Right renal cortex interstitium (tissue), 3 donors: ENCODE measurements at places on chromosomes 2 and 18. TPM values are rescaled to one million over a fixed set of nuclear protein-coding genes. Genes with fewer than 3 reads are reported as not detected.

Gene NBEAL1
- polyA plus RNA-seq, result 14.1 TPM

Gene IL1RN
- 3.7 TPM for polyA plus RNA-seq

Gene EN1
- not detected for polyA plus RNA-seq

Gene MERTK
- 21.9 TPM for polyA plus RNA-seq

Gene SLC38A11
- 9.6 TPM for polyA plus RNA-seq

Gene HSPE1
- 312 TPM for polyA plus RNA-seq

Gene OR6B3
- not detected for polyA plus RNA-seq

Gene SLC4A3
- 7.1 TPM for polyA plus RNA-seq

Gene MYL1
- not detected for polyA plus RNA-seq

Gene ANKRD36C
- polyA plus RNA-seq, result 12.4 TPM

Gene RFX8
- polyA plus RNA-seq, result 0.69 TPM

Gene DRC1
- 3.9 TPM for polyA plus RNA-seq

DNA sequence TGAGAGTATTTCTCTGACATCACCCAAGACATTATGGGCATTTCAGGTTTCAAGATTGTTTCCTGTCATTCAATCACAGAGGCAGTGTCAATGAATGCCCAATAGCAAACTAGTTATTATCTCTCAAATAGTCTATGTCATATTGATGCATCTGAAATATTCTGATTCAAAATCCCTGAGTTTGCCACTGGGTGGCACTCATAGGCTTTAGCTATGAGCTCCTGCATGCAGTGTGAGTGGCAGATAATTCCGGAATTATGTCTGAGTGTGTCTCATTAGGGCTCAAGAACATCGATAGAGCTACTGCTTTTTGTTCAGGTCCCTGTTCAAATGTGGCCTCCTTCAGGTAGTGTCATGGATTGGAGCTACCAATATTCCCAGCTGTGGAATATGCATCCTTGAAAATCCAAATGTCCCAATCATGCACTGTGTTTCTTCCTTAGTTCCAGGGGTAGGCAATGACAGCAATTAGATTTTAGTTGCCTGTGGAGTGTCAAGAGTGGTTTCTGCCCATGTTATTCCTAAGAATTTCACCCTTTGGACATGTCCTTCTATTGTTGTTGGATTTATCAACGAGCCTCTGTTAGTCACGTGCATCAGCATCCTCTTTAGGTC lies 7.8 kb upstream of the OR6B3 start:
- DNase-seq, result peak; percentile 35

- no peak for DNase-seq
Measured at GRCh38 chr2:128300151-128301020, 18.3 kb downstream of the HS6ST1 start.

- no peak for DNase-seq
Measured at GRCh38 chr2:109345091-109345490, 216.1 kb downstream of the SH3RF3 start.

DNA sequence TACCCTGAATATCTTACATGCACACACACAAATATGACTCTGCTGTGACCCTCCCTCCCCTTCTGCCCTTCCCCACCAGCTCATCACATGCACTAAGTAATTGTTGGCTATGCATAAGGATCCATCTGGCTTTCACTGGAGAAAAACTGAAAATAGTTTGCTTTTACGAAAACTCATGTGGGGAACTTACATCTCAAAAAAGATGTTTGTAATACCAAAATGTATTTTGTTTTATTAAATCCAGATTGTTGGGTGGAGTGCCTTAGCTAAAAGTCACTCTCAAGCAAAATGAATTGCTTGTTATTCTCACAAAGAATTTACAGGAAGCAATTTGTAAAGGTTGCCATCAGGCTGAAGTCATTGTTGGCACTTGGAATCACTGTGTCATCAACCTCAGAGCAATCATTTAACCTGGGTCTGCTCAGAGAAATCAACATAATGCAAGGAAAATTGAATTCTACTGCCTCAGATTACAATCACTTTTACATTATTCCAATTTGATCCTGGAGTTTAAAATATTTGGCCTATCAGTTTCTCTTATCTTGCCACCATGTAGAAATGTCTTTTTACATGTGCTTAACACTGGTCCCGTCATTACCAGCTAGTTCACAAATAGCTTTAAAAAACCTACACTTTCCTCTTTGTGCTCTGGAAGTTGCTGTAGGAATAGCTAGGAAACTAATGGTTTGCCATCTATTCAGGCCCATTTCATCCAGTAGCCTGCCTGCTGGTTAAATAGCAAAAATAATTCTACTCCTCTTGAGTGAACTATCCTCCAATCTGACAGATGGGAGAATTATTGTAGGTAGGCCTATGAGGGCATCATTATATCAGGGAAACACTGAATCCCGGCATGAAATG lies 90.3 kb upstream of the TMEM17 start:
- DNase-seq, result no peak

- DNase-seq, result no peak
Measured at GRCh38 chr2:176967911-176968450, 244.6 kb upstream of the HNRNPA3 start.

DNA sequence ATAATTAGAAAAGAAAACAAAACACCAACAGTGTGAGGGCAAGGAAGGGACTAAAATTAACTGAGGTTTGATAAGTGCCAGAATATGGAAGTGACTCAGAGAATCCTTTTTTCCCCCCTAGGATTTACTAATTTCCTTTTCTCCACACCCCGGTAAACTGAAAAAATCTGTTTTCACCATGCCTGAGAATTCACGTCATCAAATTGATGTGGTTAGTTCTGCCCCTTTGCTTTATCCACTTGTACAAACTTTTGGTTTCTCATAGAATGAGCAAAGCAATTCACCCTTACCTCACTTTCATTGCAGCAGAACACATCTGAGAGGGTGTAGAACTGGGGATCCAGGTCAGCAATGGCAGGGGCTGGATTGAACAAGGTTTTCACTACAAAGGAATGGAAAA lies 57.8 kb downstream of the RBKS start:
- DNase-seq, result no peak

DNA sequence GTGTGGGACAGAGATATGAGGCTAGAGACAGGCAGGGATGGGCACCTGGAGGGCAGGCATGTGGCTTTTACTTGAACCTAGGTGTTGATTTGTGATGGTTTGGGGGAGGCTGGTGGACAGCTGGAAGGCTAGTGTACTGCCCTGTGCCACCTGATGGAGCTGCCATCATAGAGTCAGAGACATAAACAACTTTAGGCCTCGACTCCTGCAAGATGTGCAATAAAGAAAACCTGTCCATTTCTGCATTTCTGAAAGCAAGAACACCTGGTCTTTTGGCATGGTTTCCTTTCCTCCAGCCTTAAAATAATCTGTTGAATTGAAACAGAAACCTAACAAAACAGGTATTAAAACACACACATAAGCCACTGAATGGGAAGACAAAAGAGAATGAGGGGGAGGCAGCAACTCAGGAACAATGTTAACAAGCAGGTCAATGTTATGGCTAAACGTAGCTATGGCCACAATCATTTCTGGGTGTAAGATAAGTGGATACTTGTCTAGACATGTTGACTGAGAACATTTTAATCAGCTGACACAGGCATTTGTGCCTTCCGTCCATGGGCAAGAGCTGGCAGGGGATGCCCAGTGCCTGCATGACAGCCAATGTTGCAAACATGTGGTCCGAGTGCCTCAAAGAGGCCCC lies 87.8 kb downstream of the KCTD1 start:
- no peak for DNase-seq

- DNase-seq, result no peak
Measured at GRCh38 chr18:48543228-48543627, 4.4 kb downstream of the CTIF start.

- DNase-seq, result no peak
Measured at GRCh38 chr2:231388725-231389346, 6.7 kb upstream of the B3GNT7 start.

- DNase-seq, result no peak
Measured at GRCh38 chr2:70828115-70828514, 7.5 kb downstream of the CD207 start.

DNA sequence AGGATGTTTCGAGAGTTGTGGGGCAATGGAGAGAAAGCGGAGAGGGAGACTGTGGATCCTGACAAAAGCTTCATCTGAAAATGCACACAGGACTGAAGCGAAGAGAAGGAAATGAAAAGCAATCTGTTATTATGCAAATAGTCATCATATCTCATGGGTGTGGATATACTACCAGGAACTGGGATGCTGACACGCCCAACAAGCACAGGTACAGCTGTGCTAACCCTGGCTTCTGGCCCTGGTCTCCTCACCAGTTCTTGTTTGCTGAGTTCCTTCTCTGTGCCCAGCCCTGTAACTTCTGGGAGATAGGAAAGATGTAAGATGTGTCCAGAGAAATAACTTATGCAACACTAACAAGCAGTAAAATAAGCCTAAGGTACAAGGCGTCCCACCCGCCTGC lies 358.8 kb downstream of the CMPK2 start:
- no peak for DNase-seq

DNA sequence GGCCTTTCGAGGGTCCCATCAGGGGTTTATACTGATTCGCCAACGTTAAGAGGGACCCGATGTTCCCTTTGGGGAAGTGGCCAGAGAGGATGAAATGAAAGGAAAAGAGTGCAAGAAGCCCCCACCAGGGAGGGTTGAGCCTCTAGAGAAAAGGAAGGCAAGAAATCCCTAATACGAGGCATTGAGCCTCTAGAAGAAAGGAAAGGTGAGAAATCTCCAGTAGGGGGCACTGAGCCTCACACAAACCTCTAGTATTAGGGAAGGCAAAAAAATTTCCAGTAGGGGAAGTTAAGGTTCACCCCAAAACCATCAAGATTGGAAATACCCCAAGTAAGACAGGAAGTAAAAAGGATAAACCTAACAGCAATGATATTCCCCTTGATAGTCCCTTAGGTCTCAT lies 9.8 kb upstream of the SAP130 start:
- no peak for DNase-seq

GRCh38 chr18:63366213-63367052 lies 573 bp downstream of the KDSR start:
- DNase-seq, result no peak

- no peak for DNase-seq
Measured at GRCh38 chr18:47594621-47595086, 335.8 kb downstream of the SMAD2 start.

DNA sequence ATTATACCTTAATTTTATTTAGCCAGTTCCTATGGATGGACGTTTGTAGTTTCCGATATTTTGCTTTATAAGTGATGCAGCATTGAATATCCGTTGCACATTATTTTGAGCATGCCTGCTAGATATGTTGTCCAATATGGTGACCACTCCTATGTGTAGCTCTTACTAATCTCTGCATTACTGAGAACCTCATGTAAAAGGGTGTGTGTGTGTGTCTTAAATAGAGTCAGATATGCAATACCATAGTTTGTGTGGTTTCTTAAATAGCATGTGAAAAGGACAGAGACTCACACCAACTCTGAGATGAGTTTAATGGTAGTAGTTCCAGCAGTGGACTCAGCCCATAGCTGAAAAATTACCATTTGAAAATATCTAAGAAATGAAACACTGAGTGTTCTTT lies 32.3 kb downstream of the CD8A start:
- no peak for DNase-seq

- DNase-seq, result no peak
Measured at GRCh38 chr2:113198048-113198789, 24.4 kb downstream of the PSD4 start.

- no peak for DNase-seq
Measured at GRCh38 chr18:9519399-9519798, 44.1 kb downstream of the RALBP1 start.

DNA sequence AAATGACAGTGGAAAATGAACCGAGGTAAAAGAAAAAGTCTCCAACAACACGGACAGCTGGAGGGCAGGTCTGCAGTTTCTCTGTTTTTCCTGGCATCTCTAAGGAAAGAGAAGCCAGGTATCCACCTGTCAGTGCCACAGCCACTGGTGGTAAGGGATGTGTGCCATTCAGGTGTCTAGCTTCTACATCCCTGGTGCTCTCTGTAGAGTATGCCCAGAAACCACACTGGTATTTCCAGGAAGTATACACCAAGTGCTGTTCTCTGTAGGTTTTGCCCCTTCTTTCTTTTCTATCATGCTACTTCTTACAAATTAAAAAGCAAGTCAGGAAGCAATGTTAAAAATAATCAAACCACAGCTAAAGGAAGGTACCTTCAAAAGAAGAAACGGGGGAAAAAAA lies 7.6 kb upstream of the AGFG1 start:
- no peak for DNase-seq

DNA sequence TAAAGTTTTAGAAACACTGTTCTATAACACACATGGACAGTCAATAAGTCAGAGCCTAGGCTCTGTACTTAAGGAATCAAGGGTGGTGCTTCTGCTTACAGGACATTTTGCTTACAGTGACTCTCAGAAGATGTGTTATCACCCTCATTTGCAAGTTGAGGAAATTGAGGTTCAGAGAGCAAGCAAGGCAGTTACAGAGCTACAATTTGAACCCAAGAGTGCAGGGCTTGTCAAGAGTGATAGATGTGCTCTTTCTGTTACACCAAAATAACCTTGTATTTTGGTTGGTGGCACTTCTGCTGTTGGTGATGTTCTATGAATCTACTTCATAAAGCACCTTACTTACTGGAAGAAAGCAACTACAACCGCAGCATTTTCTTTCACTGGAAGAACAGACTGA lies 170.2 kb downstream of the THADA start:
- no peak for DNase-seq

DNA sequence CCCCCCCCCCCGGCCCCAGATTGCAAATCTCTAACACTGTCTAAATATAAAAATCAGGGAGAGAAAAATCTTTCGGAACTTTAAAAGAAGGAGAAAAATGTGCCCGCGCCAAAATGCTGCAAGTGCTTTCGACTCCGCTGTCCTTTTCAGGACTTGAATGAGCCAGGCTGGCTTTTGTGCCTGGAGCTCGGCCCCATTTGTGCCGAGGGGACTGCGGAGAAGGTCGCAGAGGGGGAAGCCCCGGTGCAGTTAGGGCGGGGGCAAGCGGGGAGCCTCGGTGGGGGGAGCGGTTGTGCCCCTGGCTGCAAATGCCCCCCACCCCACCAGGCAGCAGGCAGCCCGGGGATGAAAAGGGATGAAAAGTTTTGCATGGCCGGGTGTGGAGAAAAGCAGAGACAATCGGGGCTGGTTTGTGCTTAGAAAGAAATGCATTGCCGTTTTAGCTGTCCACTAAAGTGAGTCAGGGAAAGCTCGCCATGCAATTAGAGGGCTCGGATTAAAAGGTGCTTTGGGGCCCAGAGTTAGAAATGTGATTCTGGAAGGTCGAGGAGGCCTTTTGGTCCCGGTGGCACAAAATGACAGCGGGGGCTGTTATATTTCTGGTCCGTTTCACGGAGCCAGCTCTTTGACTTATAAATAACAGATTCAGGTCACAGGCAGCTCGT lies 1.6 kb downstream of the INHBB start:
- DNase-seq, result no peak

GRCh38 chr2:42327125-42327524 lies 33.9 kb downstream of the COX7A2L start:
- DNase-seq, result no peak
